ENCODE measurements at places on chromosomes 3 and 15.

GRCh38 chr3:109985943-109986555, 648.7 kb upstream of the DPPA4 start:
- no peak for DNase-seq

GRCh38 chr3:46017720-46018119, 9.6 kb downstream of the XCR1 start:
- DNase-seq: no peak

- no peak for DNase-seq
These were observed 181.4 kb downstream of the TBL1XR1 start for GRCh38 chr3:177015881-177016280.

DNA sequence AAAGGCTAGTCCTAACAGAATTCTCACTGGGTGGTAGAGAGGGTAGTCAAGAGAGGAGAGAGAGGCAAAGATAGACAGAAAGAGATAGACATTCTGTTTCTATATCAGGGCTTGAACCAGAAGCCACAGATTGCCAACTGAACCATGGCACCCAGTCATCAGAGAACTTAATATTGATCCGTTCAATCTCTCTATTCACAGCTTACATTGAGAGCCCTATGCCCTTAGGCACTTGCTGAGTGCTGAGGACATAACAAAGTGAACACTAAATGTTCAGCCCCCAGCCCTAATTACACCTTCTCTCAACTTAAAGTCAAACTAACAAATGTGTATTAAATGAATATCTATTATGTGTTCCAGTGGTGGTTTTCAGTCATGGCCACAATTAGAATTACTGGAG, 124.1 kb downstream of the FILIP1L start:
- DNase-seq: no peak

DNA sequence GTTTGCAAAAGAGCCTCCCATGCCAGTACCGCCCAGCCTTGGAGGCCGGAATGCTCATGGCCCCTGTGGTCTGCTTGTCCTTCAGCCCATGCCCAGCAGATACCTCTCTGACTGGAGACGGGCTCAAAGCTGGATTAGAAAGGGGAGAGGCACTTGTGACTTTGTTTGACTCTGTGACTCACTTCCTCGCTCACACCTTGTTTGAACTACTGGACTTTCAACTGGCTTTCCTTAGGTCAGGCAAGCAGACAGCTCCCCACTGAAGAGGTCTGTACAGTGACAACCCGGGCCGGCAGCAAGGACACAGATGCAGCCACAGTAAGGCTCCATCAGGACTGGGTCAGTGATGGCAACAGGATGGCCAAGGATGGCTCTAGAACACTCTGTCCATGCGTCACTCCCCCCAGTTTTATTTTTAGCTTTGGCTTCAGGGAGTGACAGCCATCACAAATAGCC, 98.6 kb upstream of the ABHD17C start:
- no peak for DNase-seq

- DNase-seq: no peak
These were observed 362.6 kb downstream of the SHQ1 start for GRCh38 chr3:72485641-72486040.

DNA sequence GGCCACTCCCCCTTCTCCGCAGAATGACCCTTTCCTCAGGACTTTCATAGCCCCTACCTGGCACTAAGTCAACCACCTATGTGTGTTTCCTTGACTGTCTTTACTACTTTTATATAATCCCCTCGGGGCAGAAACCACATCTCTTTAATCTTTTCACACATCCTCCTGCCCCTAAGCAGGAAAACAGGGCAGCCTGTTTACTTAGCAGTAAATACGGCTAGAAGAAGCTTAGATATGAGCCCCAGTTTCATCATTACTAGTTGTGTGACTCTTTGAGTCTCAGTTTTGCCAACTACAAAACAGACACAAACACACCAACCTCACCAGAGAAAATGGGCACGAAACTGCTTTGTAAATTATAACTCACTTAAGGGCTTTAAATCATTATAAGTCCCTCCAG, 98.3 kb downstream of the CYP19A1 start:
- DNase-seq: no peak
